ENCODE measurements at places on chromosomes 5 and 9. TPM values are rescaled to one million over a fixed set of nuclear protein-coding genes. Genes with fewer than 3 reads are reported as not detected.

FOXD1 gene
- total RNA-seq = 2.6 TPM

BNC2 gene
- total RNA-seq = 52.0 TPM

PHF24 gene
- 0.29 TPM for total RNA-seq

BARHL1 gene
- not detected for total RNA-seq

LRRC19 gene
- total RNA-seq = 16.7 TPM

Data from mucosa of gallbladder (tissue), 1 donor.